ENCODE measurements at places on chromosomes 2 and 18.

DNA sequence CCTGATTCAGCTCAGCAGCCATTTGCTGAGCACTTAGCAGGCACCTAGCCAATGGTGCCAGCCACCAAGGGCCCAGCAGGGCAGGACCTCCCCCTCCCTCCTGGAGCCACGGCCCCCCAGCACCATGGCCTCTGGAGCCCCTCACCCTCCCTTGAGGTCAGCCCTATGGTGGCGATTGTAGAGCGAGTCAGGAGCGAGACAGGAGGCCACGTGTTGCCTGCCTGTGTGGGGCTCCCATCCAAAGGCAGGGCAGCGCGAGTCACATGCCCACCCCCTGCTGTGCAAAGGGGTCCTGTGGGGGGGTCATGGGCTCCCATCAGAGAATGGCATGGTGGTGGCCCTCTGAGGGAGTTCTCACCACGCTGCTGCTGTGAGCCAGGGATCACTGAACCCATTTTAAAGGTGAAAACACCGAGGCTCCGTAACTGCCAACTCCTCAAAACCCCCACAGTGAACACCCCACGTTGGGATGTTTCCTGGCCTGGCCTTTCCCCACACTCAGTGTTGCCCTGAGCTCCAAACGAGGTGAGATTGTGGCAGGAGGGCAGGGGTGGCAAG lies 35.6 kb downstream of the RAMP1 start:
- no peak for DNase-seq

DNA sequence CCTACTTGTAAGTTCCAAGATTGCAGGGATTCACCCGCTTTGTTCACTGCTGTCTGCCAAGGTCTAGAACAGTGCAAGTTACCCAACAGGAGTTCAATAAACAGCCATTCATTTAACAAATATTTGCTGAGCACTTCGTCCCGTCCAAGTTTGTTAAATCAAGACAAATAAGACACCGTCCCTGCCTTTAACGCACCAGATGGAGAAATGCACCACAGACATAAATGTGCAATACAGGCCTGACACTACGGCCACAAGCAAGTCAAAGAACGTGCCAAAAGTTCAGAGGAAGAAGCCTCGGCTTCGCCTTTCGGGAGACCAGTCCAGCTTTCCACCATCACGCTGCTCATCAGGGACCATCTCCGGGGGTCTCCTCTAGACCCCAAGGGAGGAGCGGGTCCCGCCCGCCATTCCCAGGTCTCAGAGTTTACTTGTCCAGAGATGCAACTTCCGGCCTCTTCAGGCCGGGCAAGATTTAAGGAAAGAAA lies 429 bp downstream of the C2orf76 start:
- DNase-seq, result no peak

- DNase-seq, result no peak
Measured at GRCh38 chr2:160583146-160583535, 89.5 kb upstream of the RBMS1 start.

DNA sequence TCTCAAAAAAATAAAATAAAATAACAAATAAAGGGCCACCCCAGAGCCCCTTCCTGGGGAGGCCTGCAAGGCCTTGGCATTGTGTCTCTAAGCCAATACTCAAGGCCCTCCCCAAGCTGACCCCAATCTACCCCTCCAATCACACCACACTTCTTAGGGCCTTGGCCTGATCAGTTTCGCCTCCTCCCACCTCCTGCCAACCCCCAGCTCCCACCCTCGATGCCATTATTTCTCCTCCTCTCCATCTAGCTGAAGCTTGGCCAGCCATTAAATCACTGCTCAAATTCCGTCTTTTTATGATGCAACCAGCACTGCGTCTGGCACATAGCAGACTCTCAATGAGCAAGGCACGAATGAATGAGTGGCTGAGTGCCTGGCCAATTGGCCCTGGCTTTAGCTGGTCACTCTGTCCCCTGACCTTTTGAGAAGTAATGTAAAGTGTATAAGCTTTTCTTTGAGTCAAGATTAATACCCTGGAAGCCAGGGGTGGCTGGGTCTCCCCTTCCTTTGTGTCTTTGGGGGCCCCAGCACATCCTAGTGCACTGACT lies 55.9 kb downstream of the SMAD7 start:
- no peak for DNase-seq

- no peak for DNase-seq
Measured at GRCh38 chr2:37527361-37527760, 144.1 kb downstream of the CDC42EP3 start.

DNA sequence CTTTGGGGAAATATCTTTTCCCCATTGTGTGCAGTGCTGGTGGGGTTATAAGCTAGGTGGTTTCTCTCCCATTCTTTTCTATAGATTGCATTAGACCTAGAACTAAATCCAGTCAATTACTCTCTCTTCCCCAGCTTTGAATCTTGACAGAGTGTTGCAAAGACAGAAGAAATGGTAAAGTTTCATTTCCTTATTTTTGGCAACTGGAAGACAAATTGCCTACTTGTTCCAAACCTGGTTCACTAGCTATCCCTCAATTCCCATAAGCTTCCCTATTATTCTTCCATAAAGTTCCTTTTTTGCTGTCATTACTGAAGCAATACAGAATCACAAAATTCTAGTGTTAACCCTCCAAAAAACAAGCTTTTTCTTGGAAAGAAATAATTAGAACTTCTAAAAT lies 94.0 kb upstream of the ITGA4 start:
- DNase-seq, result no peak

DNA sequence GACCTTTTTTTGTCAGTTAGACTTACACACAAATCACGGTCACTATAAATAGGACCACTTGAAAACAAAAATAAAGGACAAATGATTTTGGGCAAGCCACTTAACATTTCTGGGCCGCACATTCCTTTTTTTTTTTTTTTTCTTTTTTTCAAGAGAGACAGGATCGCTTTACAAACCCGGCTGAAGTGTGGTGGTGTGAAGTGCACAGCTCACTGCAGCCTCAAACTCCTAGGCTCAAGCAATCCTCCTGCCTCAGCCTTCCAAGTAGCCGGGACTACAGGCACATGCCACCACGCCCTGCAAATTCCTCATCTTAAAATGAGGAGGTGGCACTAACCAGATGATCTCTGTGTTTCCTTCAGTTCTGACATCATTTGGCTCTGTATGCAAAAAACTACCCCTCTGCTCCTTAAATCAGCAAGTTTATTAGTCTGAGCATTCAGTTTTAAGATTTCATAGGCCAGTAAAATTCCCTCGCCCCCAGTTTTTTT lies 28.3 kb upstream of the MRO start:
- no peak for DNase-seq

GRCh38 chr2:26875065-26875634 lies 27.2 kb downstream of the DPYSL5 start:
- no peak for DNase-seq
